ENCODE measurements at places on chromosomes 2 and 18.

GRCh38 chr18:30381826-30382225, 660.7 kb downstream of the DSC3 start:
- no peak for DNase-seq

GRCh38 chr2:234673961-234674759, 177.3 kb upstream of the ARL4C start:
- DNase-seq = no peak

DNA sequence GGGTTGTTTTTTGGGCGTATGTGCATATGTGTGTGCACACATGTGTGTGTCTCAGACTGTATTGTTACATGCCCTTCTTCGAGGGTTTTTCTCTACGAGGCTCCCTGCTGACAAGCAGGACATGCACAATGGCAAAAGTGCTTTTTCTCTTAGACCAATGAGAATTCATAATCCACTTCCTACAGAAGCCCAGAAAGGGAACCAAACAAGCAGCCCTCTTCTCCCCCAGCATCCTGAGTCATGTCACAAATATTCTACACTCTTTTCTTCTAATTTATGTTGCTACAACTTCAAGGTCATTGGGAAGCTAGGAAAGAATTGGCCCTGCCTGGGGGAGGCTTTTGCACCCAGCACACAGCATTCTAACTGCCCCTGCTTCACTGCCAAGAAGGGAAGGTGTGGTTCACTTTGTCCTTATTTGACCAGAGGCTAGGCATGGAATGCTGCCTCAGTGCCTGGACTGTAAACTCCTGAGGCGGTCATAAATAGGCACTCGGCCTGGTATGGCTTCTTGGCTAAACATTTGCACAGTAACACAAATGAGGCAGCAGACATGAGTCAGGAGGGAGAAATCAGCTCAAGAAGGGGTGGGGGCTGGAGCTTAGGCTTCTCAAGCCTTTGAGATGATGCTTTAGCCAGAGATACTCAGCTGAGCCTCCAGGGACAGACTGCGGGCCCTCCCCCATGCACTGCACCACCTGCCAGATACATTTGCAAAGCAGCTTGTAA, 92.7 kb upstream of the KLF7 start:
- no peak for DNase-seq

DNA sequence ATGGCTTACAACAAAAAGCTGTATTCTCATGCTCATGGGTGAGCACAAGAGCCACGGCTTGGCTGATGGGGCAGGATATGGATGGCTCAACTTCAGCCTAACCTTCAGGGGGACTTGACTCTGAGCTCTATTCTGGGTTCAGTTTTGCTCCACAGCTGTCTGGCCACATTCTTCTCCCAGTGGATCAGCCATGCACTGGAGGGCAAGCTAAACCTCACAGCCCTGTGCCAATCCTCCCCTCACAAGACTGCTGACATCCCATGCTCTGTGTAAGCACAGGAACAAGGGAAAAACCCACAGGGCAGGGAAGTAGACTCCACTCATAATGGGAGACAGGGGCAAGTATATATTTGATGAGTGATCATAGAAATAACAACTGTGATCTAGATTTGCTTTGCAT, 35.6 kb downstream of the COPS8 start:
- DNase-seq = no peak

DNA sequence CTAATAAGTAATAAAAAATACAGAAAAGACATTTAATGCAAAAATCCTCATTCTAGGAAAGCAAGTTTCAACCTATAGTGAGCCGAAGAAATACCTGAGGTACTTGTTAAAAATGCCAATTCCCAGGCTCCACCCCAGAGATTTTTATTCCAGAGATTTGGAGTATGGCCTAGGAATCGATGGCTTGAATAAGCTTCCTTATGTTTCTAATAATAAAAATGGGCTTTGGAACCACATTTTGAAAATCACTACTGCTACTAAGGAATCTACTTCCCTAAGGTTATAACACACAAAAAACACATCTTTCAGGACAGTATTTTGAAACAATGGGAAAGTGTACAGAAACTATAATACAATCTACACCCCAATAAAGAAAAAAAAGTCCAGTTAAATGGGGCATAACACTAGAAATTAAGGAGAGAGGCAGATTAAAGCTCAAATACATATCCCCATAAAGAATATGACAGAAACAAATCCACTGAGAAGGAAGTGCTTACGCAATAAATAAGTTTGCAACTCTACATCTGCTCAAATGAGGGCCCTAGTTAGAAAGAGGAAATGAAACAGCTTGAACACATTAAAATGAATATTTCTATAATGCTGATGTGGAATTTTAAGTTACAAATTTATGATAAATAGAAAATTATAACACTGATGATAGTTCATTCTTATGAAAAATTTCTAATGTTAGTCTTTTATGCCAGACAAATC, 103.7 kb downstream of the EPB41L3 start:
- no peak for DNase-seq

- no peak for DNase-seq
Observed at GRCh38 chr2:58871469-58872142, 630.5 kb upstream of the FANCL start.

- no peak for DNase-seq
Observed at GRCh38 chr2:236607471-236608187, 38.0 kb downstream of the ACKR3 start.

DNA sequence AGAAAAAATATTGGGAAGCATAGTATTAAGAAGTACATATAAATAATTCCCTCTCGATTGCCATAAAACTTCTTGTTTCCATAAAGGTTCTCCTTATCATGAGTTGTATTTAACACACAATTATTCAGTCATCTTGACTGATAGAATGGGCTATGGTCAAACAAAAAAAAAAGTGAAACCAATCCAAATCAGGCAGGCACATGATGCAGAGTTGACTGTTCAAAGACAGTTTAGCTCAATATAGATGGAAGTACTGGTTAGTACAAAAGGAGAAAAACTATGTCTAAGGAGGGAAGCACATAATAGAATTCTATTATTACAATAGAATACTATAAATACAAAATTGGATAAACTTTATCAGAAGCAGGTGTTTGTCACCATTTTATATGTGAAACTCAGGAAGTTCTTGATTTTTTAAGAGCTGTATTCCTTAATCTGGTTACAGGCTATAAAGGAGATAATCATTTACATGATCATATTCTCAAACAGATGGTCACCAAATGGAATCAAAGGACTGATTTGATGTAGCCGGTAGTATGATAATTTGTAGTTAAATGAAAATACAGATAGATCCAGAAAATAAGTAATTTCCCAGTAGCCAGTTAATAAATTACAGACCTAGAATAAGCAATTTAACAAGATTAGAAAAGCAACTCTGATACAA, 18.2 kb upstream of the CALCRL start:
- no peak for DNase-seq

DNA sequence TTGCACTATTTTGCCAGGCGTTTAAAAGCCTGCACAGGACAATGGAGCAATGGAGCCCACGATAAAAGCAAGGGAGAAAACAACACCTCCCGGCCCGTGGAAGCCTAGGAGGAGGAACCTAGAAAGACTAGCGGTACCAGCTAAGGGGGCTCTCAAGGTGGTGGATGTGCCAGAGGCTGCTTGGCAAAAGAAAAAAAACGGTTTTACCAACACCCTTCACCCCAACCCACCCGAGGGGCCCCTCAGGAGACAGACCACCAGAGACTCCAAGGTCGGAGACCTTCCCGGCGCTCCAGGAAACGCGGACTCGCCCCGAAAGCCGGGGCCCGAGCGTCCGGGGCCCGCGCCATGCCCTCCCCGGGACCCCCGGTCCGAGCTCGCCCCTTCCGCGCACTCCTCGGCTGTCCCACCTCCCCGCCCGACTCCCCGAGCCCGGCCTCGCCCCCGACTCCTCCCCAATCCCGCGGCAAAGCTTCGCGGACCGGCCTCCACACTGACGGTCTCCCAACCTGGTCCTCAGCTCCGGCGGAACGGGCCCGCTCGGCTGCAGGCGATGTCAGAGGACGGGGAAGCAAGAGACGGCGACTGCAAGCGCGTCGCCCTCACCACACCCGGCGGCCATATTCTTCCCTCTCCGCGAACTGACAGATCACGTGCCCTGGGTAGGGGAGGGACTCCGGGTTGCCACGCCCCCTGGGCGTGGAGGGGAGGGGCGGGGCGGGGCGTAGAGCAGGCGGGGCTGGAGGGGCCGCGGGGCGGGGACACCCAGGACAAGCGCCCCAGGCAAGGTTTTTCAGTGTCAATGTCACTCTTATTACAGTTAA, at the start of gene KIDINS220:
Gene KIDINS220, minus strand, starts transcription at position 643 of the 824 bp plus-strand sequence. CDS start 10,520 bp downstream, outside the sequence.
- peak; percentile 7 for DNase-seq

DNA sequence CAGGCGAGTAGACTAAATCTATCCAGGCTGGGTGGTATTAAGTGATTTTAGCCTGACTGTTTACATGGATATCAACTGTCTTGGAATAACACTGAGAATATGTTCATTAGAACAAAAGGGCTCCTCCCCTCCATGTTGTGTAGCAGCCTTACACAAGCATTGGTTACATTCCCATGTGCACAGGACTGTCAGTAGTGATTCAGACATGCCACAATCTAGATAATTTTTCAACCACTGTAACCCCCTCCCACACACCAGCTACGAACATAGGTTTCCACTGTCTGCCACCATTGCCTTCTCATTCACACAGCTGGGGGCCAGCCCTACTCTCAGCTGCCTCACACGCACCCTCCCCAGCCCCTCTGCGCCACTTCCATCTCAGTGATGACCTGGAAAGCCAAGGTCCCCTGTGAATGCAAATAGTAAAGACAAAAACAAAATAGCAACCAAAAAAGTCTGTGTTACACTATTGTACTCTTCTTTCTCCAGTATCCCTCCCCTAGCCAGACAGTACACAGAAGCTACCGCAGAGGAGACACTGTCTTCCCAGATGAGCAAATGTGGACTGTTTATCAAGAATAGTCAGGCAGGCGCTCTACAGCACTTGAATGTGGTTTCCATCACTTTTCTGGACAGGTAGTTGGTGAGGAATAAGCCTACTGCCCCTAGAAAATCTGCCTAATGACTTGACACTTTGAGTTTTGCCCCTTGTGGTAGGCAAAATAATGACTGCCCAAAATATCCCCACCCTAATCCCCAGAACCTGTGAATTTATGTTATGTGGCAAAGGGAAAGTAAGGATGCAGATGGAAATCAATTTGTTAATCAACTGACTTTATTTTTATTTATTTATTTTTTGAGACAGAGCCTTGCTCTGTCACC, 27.9 kb upstream of the TYMS start:
- DNase-seq = no peak

GRCh38 chr2:188596054-188596453, 304.4 kb downstream of the GULP1 start:
- no peak for DNase-seq

GRCh38 chr2:86305195-86305914, 32.1 kb downstream of the REEP1 start:
- no peak for DNase-seq

- no peak for DNase-seq
Observed at GRCh38 chr18:60485201-60485600, 112.6 kb upstream of the MC4R start.

DNA sequence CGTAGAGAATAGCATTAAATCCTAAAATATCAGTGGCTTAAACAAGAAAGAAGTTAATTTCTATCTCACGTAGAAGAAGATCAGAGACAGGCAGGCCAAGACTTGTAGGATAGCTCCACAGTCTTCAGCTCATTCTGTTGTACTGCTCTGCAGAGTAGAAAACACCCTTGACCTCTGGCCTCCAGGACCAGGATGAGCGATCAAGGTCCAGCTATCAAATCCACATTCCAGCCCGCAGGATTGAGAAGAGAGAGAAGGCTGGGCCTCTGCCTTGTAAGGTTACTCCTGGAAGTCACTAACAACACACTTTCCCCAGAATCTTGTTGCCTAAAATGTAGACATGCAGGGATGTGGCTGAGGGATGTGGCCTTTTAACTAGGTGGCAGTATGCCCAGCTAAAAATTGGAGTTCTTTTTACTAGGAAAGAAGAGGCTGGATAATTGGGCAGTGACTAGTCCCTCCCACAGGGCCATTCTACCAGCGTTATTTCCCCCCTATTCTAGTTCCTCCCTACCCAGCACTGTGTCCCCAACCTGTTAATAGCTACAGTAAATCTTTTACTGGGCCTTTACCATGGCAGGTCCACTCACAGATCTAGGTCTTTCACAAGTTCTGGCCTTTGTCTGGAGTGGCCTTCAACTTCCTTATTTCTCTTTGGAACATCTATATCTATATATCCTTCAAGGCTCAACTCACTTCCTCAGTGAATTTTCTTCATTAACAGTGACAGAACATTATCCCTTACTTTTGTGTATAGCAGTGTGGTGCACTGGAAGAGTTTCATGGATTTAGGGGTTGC, 165.0 kb downstream of the DIS3L2 start:
- DNase-seq = no peak

- DNase-seq = no peak
Observed at GRCh38 chr2:172624996-172625395, 69.1 kb downstream of the PDK1 start.

DNA sequence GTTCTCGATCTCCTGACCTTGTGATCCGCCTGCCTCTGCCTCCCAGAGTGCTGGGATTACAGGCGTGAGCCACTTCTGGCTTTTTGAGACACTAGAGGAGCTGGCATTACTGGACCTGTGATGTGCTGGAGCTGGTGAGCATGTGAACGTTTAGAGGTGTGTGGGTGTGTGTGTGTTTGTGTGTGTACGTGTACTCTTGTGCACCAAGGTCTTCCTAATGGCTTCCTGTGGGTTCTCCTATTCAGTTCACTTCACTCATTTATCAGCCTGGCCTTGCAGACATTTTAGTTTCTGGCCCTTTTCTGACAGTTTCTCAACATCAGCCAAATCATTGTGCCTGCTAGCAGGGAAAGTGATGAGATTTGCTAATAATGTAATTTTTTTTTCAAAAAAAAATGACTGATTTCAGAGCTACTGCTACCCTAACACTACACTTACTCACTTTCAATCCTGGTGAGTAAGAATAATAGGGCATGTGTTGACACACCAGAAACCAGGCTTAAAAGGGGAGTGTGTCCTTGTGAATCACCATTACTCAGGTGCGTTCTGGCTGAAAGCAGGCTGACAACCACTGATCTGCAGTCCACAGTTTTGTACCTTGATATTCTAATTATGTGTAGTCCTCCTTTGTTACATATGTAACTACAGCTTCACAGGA, 41.0 kb upstream of the ACTR3 start:
- no peak for DNase-seq

DNA sequence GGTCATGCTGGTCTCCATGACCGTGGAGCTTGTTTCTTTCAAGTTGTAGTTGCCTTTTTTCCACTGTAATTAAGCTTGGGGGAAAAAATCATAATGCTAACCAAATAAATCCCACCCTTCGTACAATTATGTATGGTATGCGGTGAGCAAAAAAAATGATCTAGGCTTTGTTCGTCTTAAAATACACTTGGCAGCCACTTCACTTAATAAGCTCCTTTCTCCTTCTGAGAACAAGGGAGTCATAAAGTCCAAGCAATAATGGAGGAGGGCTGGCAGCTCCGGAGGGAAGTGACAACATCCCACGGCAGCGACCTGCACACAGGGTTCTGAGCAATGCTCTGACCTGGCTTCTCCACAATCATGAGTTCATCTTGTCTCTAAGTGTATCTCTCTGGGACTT, 91.2 kb upstream of the KLHL29 start:
- no peak for DNase-seq

All from iPS DF 19.7 (cell line).